ENCODE measurements at places on chromosomes 4 and X.
A peak's percentile ranks its signal among the peaks of the same experiment; 100 is the strongest.

DNA sequence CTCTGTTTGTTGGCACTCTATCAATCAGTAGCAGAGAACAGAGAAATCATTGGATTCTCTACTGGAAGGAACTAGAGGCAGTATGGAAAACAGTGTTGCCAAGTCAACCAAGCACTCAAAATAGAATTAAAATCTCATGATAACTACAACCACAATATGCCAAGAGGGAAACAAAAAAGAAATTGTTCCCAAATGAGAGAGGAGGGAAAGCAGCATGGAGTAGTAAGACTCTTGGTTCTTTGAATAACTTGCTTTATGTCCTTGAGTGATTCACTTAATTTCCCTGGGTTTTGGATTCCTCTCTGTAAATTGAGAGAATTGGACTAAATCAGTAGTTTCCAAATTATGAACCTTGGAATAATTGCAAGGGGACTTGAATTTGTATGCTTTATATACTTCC, 285.5 kb upstream of the ANKRD50 start:
- no peaks in the 10 kb centered on the region for H3K36me3 ChIP-seq
- H3K27me3 ChIP-seq, result no peaks in the 10 kb centered on the region
- no peaks in the 10 kb centered on the region for H3K4me1 ChIP-seq
- DNase-seq, result no peak
- no peak overlapping the region for H3K27ac ChIP-seq

DNA sequence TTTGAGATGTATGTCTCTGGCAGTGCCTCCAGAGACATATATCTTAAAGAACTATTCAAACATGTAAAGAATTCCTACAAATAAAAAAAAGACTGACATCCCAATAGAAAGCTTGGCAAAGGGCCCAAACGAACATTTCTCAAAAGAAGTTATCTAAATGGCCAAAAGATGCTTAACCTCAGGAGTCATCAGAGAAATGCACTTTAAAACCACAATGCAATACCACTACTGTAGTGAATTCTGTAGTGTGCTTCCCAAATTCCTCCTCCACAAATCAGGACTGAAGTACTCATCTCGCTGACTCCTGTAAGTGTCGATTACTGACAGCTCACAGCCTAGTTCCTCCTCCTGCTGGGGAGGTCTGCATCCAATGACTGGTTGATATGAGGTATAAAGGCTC, 129.0 kb upstream of the MAMLD1 start:
- no peaks in the 10 kb centered on the region for H3K4me1 ChIP-seq
- no peak for DNase-seq
- H3K4me3 ChIP-seq, result no peak overlapping the region
- no peaks in the 10 kb centered on the region for H3K36me3 ChIP-seq

- no peaks in the 10 kb centered on the region for H3K27me3 ChIP-seq
- no peak overlapping the region for H3K4me3 ChIP-seq
- H3K27ac ChIP-seq, result no peak overlapping the region
Measured at GRCh38 chr4:48635310-48635709, 144.8 kb downstream of the FRYL start.

GRCh38 chr4:169131556-169132208, 121.6 kb upstream of the CBR4 start:
- no peak for DNase-seq
- H3K36me3 ChIP-seq, result no peaks in the 10 kb centered on the region
- H3K4me1 ChIP-seq, result peaks cover 8% of the 10 kb centered on the region
- no peaks in the 10 kb centered on the region for H3K27me3 ChIP-seq

DNA sequence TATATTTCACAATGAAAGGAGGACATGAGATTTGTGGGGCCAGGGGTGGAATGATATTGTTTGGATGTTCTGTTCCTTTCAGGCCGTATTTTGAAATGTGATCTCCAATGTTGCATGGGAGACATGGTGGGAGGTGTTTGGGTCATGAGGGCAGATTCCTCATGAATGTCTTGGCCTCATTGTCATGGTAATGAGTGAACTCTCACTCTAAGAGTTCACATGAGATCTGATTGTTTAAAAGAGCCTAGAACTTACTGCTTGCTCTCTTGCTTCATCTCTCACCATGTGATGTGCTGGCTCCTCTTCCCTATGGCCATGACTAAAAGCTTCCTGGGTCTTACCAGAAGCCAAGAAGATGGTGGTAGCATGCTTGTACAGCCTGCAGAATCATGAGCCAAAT, 1183.0 kb downstream of the TECRL start:
- no peak for DNase-seq
- no peaks in the 10 kb centered on the region for H3K4me1 ChIP-seq
- H3K27me3 ChIP-seq, result no peaks in the 10 kb centered on the region
- no peak overlapping the region for H3K27ac ChIP-seq

- H3K4me3 ChIP-seq, result no peak overlapping the region
- no peaks in the 10 kb centered on the region for H3K27me3 ChIP-seq
- no peaks in the 10 kb centered on the region for H3K4me1 ChIP-seq
- DNase-seq, result no peak
Measured at GRCh38 chr4:55386073-55386472, 9.7 kb upstream of the TMEM165 start.

GRCh38 chr4:15428611-15429010, 778 bp downstream of the C1QTNF7 start:
- H3K36me3 ChIP-seq, result no peaks in the 10 kb centered on the region
- H3K27ac ChIP-seq, result peak overlapping the region; percentile 74
- DNase-seq, result no peak
- no peaks in the 10 kb centered on the region for H3K27me3 ChIP-seq

GRCh38 chrX:46953597-46953996, 41.4 kb downstream of the JADE3 start:
- no peaks in the 10 kb centered on the region for H3K4me1 ChIP-seq
- no peak for DNase-seq
- H3K4me3 ChIP-seq, result no peak overlapping the region
- no peak overlapping the region for H3K27ac ChIP-seq
- H3K36me3 ChIP-seq, result no peaks in the 10 kb centered on the region
- no peaks in the 10 kb centered on the region for H3K27me3 ChIP-seq

GRCh38 chrX:14802943-14803710, 69.7 kb downstream of the FANCB start:
- no peak overlapping the region for H3K27ac ChIP-seq
- H3K36me3 ChIP-seq, result no peaks in the 10 kb centered on the region
- H3K4me1 ChIP-seq, result no peaks in the 10 kb centered on the region
- H3K4me3 ChIP-seq, result no peak overlapping the region

DNA sequence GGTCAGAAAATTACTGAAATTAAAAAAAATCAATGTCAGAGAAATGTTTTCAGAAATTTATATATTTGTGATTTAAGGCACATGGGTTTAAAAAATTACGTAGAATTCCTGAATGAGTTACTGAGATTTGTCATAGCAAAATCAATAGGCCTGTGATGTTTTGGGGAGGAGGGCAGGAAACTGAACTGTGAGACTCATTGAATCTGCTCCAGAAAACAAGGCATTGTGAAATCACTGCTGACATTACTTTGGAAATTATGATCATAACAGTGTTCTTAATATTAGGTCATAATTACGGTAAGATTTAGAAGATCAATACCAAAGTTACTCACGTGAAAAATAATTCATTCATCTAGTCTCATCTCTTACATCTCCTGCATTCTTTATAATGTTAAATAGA, 5.3 kb downstream of the FGF5 start:
- H3K27me3 ChIP-seq, result no peaks in the 10 kb centered on the region
- no peak overlapping the region for H3K4me3 ChIP-seq
- no peaks in the 10 kb centered on the region for H3K36me3 ChIP-seq
- no peak overlapping the region for H3K27ac ChIP-seq
- DNase-seq, result no peak

DNA sequence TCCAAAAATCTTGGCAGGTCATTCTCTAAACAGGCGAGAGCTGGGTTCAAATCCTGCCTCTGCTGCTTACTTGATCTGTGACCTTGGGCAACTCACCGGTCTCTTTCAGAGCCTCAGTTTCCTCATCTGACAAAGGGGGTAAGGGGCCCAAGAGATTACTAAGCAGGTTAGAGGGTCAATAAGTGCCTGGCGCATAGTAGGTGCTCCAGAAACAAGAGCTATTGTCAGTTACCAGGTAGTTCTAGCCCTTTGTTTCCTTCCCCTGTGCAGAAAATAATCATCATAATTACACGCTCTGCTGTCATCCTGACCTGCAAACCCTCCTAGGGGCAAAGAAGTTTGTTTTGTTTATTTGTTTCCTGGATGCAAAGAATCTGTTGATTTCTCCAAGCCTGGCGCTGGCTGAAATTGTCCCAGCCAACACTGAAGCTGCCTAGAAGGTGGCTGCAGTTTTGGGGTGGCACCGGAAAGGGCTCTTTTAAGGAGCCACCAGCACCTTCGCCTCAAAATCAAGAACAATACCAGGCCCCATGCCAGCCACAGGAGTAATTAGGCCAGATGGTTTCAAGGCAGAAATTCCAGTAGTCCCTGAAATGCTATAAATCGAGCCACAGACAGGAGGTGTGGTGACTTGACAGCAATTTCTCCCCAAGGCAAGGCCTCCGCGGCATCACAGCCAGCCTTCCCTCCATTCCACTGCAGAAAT, 10.2 kb upstream of the KIAA0232 start:
- H3K27ac ChIP-seq, result peak overlapping the region; percentile 10
- H3K4me3 ChIP-seq, result no peak overlapping the region
- no peaks in the 10 kb centered on the region for H3K36me3 ChIP-seq
- H3K27me3 ChIP-seq, result no peaks in the 10 kb centered on the region

Measured in vagina (tissue), 2 donors.